ENCODE measurements at places on chromosomes 16 and 17. TPM values are rescaled to one million over a fixed set of nuclear protein-coding genes. Genes with fewer than 3 reads are reported as not detected.

The NPTX1 gene
- total RNA-seq = not detected

DNA sequence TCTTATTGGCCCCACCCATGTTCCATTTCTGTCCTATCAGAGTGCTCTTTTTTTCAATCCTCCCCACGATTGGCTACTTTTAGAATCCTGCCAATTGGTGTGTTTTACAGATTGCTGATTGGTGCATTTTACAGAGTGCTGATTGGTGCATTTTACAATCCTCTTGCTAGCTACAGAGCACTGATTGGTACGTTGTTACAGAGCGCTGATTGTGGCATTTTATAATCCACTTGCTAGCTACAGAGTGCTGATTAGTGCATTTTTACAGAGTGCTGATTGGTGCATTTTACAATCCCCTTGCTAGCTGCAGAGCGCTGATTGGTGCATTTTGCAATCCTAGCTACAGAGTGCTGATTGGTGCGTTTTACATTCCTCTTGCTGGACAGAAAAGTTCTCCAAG lies 9.5 kb upstream of the CCL17 start:
- no peaks in the 10 kb centered on the region for H3K36me3 ChIP-seq
- no peak overlapping the region for H3K27ac ChIP-seq
- DNase-seq = no peak
- no peak overlapping the region for H3K4me3 ChIP-seq

- no peaks in the 10 kb centered on the region for H3K4me1 ChIP-seq
- no peak for DNase-seq
- no peaks in the 10 kb centered on the region for H3K27me3 ChIP-seq
- no peaks in the 10 kb centered on the region for H3K36me3 ChIP-seq
- no peak overlapping the region for H3K27ac ChIP-seq
- no peak overlapping the region for H3K4me3 ChIP-seq
These were observed 50.3 kb upstream of the TOX3 start for GRCh38 chr16:52597073-52597771.

DNA sequence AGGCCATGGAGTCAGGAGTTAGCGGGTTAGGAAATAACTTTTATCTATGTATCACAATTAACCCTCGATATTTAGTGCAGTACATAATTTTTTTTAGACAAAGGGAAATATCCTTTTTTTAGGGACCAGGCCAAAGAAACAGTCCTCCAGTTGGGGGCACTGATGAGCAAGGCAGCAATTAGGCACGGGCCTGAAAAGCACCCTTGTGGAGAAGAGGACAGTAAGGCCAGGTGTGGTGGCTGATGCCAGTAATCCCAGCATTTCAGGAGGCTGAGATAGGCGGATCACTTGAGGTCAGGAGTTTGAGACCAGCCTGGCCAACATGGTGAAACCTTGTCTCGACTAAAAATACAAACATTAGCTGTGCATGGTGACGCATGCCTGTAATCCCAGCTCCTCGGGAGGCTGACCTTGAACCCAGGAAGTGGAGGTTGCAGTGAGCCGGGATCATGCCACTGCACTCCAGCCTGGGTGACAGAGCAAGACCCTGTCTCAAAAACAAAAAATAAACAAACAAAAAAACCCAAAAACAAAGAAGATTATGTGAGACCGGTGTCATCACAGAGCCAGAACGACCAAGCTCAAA lies 158.3 kb upstream of the NOL11 start:
- no peak for DNase-seq
- no peaks in the 10 kb centered on the region for H3K27me3 ChIP-seq
- H3K27ac ChIP-seq = no peak overlapping the region
- no peak overlapping the region for H3K4me3 ChIP-seq

GRCh38 chr17:73594598-73594997 lies 49.6 kb downstream of the SDK2 start:
- DNase-seq = no peak
- peaks cover 65% of the 10 kb centered on the region for H3K4me1 ChIP-seq
- no peaks in the 10 kb centered on the region for H3K36me3 ChIP-seq
- H3K4me3 ChIP-seq = no peak overlapping the region

- no peaks in the 10 kb centered on the region for H3K27me3 ChIP-seq
- H3K27ac ChIP-seq = no peak overlapping the region
- H3K36me3 ChIP-seq = no peaks in the 10 kb centered on the region
- no peak overlapping the region for H3K4me3 ChIP-seq
- DNase-seq = no peak
- H3K4me1 ChIP-seq = peaks cover 5% of the 10 kb centered on the region
These were observed 134.6 kb downstream of the CLEC16A start for GRCh38 chr16:11078812-11079459.

DNA sequence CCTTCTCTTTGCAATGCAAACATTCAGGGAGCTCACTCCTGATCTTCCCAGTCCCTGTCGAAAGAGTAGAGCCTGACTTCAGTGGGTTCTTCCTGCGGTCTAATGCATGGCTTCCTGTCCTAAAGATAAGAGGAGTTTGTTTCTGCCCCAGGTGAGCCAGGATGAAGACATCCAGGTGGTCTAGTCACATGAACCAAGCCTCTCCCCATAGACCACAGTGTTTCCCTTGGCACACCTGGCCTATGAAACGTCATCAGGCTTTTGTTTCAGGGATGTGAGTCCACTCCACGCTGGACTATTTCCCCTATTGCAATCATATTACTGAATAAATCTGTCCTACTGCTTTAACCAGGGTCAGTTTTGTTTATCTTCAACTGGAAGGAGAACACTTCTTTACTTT lies 21.1 kb downstream of the CES1 start:
- no peak for DNase-seq
- H3K27me3 ChIP-seq = no peaks in the 10 kb centered on the region
- no peak overlapping the region for H3K27ac ChIP-seq
- no peaks in the 10 kb centered on the region for H3K4me1 ChIP-seq
- no peak overlapping the region for H3K4me3 ChIP-seq
- H3K36me3 ChIP-seq = no peaks in the 10 kb centered on the region
